ENCODE measurements at places on chromosomes 6 and 20. TPM values are rescaled to one million over a fixed set of nuclear protein-coding genes. Genes with fewer than 3 reads are reported as not detected.

GRCh38 chr6:160931378-160932310 is 59.9 kb upstream of the MAP3K4 start:
- H3K27me3 ChIP-seq: peaks cover 39% of the 10 kb centered on the region
- no peaks in the 10 kb centered on the region for H3K4me1 ChIP-seq
- H3K4me3 ChIP-seq: no peak overlapping the region

GRCh38 chr6:21049572-21049971 is 515.3 kb downstream of the CDKAL1 start:
- H3K4me1 ChIP-seq: peaks cover 14% of the 10 kb centered on the region
- no peak overlapping the region for H3K4me3 ChIP-seq
- no peak for DNase-seq
- no peak overlapping the region for H3K27ac ChIP-seq
- no peaks in the 10 kb centered on the region for H3K36me3 ChIP-seq

DNA sequence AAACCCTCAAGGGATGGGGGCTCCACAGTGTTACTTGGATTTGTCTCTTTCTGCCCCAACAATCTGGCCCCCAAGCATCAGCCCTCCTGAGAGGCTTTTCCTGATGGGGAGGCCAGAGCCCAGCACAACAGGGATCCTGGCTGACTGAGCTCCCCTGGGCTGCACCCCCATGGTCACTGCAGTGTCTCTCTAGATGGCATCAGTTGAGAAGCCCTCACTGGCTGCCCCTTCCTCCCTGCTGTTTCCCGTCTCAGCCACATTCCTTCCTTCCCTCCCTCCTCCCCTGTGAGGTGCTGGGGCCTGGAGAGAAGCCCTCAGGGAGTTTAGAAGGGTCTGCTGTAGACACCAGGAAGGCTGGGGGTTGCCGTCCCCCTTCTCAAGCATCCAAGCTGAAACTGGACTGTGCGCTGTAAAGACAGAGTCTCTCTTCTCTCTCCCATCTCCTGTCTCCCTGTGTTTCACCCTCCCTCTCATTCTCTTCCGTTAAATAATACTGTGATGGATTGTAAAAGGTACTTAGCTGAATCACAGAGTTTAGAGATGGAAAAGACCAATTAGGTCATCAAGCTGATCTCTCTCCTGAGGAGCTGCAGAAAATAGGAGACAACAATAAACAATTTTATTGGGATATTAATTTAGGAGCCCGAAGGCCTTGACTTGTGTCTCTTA is 29.7 kb downstream of the SAYSD1 start:
- H3K4me3 ChIP-seq: no peak overlapping the region
- H3K36me3 ChIP-seq: no peaks in the 10 kb centered on the region
- no peak for DNase-seq
- no peak overlapping the region for H3K27ac ChIP-seq
- peaks cover 6% of the 10 kb centered on the region for H3K4me1 ChIP-seq

DNA sequence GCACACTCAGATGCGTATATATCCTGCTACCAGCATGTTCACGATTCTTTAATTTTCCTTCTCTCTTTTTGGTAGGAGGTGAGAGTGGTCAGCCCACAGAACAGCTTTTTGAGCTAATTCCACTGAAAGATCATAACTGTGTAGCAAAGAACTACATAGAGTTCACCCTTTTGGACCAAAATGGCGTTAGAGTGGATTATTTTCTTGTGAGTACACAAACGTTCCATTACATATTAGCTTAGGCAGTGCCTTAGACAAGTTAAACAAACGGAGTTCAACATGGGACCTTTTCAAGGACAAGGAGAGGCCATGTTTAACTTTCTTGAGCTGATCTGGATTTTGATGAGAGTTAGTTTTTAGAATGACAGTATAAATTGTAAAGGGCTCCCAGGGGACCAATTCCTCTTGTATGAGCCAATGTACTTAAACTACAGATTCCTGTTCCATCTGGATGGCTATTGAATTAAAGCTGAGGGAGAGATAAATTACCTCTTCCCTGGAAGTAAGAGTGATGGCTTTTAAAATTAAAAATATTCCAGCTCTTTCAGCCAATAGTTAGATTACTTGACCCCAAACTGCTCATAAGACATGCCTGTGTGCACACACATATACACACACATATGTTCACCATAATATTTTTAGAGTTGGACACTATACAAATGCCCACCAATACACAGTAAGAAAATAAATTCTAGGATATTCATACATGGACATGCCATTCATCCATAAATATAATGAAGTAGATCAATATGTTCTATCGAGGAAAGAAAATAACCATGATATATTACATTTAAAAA is 25.6 kb upstream of the ARMH2 start:
- no peak overlapping the region for H3K27ac ChIP-seq
- H3K36me3 ChIP-seq: peaks cover 33% of the 10 kb centered on the region
- H3K4me3 ChIP-seq: no peak overlapping the region

DNA sequence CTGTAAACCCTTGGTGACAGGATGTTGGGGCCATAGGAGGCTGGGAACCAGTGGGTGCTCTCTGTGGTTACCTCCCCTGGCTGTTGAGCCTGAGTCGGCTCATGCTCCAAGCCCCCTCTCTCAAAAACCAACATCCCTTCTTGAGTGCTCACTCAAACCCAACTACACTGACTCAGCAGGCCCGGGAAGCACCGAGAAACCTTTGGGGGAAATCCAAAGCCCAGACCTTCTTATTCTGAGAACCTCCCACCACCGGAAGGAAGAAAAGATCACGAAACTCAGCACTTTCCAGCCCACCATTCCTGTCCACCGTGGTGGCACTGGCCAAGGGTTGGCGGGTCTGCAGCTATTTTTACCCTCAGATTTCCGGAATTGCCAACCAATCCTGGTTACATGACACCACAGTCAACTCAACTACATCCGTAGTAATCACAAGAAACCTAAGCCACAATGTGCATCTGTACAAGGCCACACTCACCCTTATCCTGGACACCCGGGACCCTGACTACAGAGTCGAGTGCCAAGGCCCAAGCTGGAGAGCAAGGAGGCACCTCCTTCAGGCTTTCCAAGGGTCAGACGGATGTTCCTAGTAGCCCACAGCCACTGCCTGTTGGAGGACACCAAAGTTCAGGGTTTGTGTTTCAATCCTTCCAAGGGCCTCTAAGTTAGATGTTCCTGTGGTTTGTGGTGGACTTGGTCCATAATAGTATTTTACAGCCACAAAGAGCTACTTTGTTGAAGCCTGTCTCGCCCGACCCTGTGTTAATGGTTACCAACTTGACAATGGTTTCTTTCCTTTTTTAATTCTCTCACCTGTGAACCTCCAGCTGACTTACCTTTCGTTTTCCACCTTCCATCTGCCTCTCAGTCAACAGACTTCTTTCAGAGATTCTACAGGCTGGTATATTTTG is 317.0 kb downstream of the CDC5L start:
- no peak overlapping the region for H3K4me3 ChIP-seq
- DNase-seq: no peak
- no peak overlapping the region for H3K27ac ChIP-seq
- no peaks in the 10 kb centered on the region for H3K27me3 ChIP-seq
- H3K36me3 ChIP-seq: no peaks in the 10 kb centered on the region

DNA sequence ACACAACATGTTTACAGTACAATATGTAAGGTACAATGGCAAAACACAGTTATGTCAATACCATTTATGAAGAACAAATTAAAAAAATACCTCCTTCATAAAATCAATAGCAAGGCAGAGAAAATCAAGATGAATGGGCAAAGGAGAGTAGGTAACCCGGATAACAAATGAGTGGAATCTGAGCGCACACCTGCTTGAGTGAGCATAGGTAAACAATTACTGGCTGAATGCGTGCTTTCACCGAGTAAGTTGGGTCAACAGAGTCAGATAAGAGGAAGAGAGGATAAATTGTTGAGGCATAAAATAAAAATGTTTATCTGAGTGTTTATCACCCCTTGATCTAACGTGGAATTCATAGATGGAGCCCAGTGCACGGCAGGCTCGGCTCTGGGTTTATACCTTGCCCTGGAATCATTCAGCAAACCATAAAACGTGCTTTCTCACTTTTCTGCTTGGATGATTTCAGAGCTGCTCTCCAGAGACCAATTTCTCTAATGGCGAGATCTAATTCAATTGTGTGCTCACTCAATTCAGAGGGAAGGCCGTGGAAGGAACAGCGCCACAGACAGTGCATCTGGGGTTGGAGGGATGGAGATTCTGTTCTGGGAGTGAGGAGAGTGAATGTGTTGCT is 224.8 kb upstream of the MAP3K7 start:
- no peaks in the 10 kb centered on the region for H3K27me3 ChIP-seq
- H3K36me3 ChIP-seq: no peaks in the 10 kb centered on the region
- DNase-seq: no peak
- H3K4me1 ChIP-seq: no peaks in the 10 kb centered on the region
- H3K27ac ChIP-seq: no peak overlapping the region

DNA sequence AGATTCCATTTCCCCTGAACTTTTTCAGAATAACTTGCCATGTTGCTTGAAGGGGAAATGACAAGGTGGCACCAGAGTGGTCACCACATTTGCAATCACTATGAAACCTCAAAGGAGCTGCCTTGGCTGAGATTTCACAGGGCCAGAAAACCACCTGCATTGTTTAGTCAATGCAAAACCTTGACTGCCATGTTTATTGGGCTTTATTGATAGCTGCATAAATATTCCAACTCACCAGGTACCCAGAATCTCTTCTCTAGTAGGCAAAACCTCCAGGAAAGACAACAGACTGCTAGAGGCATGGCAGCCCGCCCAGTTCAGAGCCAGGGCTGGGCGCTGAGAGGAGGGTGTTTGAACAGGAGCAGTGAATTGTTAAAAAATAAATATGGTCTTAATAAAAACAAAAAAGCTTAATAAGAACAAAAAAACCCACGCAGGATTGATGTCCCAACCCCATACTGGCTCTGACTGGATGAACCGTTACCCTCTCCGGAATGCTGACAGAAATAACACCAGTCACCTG is 375.6 kb downstream of the ZFAND3 start:
- H3K4me3 ChIP-seq: no peak overlapping the region
- no peak overlapping the region for H3K27ac ChIP-seq
- no peaks in the 10 kb centered on the region for H3K27me3 ChIP-seq
- peaks cover 7% of the 10 kb centered on the region for H3K36me3 ChIP-seq

GRCh38 chr6:144248476-144249301 is 36.4 kb upstream of the UTRN start:
- H3K27me3 ChIP-seq: peaks cover 12% of the 10 kb centered on the region
- no peak overlapping the region for H3K4me3 ChIP-seq

DNA sequence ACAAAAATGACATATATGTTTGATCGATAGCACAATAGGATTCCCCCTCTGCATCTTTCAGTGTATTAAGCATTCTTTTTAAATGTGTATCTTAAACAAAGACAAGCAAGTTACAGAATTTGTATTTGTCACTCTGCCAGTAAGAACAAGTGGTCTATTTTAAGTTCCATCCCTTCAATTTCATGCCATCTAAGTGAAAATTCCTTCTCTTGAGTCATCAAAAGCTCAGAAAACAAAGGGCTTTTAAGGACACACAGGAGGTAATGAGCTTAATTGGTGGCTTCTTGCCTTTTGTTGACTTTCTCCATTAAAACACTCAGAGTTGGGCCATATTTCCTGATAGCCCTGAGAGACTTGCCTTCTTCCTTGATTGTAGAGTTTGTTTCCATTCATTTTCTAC is 547.8 kb downstream of the TENT5A start:
- H3K27me3 ChIP-seq: no peaks in the 10 kb centered on the region
- H3K36me3 ChIP-seq: no peaks in the 10 kb centered on the region
- H3K27ac ChIP-seq: no peak overlapping the region
- no peak for DNase-seq
- H3K4me1 ChIP-seq: no peaks in the 10 kb centered on the region
- no peak overlapping the region for H3K4me3 ChIP-seq

DNA sequence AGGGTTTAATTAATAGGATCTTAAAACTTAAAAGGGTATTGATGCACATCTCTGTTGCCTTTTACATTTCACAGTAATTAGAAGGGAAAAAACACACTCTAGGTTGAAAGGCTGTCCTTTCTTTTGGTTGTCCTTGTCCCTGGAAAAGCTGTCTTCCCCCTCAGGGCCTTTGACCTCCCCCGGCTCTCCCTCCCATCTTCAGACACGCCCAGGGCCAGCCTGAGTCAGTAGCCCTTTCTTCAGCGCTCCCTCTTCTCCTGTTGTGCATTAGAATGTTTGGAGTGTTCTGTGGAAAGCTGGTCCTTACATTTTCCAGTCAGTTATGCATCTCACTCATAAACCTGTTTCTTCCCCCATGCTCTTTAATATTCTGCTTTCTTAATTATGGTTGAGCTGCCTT is 157.0 kb downstream of the MTHFD1L start:
- H3K27me3 ChIP-seq: no peaks in the 10 kb centered on the region
- H3K27ac ChIP-seq: no peak overlapping the region
- DNase-seq: no peak
- H3K4me1 ChIP-seq: no peaks in the 10 kb centered on the region

DNA sequence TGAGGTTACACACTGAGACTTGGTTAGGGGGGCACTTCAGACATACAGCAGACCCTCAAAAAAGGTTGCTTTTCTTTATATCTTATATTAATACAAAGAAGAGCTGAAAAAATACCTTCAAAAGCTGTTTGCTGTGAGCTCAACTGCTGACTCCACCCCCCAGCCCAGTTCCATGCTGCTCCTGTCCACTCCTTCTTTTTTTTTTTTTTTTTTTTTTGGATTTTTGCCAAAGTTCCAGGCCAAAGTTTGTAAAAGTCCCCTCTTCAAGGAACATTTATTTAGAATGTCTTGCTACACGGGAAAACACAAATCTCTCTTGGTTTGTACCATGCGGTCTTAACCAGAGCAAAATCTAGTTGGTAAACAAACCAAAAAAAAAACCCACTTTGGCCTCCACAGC is 85.3 kb upstream of the AKAP12 start:
- H3K4me1 ChIP-seq: no peaks in the 10 kb centered on the region
- H3K36me3 ChIP-seq: peaks cover 4% of the 10 kb centered on the region
- peaks cover 8% of the 10 kb centered on the region for H3K27me3 ChIP-seq
- no peak overlapping the region for H3K27ac ChIP-seq

DNA sequence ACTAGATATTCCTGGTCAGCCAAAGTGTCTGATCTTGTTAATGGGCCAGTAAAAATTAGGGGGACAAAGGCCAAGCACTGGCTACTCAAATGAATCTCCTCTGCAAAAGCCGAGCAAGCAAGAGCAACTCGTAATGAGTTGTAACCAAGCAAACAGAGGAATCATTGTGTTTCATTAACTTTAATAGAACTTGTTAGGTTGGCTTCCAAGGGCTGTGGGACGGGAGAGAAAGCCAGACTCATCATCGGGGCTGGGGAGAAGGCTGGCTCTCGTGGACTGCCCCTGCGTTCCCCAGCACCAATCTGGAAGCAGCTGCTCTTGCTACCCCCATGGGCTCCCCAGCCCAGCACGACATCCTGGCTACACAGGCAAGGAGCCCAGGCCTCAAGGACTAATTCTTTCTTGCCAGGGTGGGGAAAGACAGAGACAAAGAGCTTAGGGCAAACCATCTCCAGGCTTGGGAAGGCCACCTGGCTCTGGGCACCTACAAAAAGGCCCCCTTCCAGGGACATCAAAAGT is 10.5 kb upstream of the SCUBE3 start:
- no peaks in the 10 kb centered on the region for H3K4me1 ChIP-seq
- H3K27ac ChIP-seq: no peak overlapping the region
- H3K4me3 ChIP-seq: no peak overlapping the region

GRCh38 chr6:8743170-8743745 is 307.9 kb upstream of the SLC35B3 start:
- H3K4me3 ChIP-seq: peak overlapping the region; percentile 81
- no peaks in the 10 kb centered on the region for H3K36me3 ChIP-seq
- no peak for DNase-seq
- no peaks in the 10 kb centered on the region for H3K27me3 ChIP-seq
- peaks cover 8% of the 10 kb centered on the region for H3K4me1 ChIP-seq

Gene RIPOR2
- 464 TPM for polyA plus RNA-seq

Gene PLG
- not detected for polyA plus RNA-seq

Gene HLA-DQA1
- polyA plus RNA-seq: 1,253 TPM

Data from naive B cell (primary cell).